NCI-H2171 (cell line): ENCODE measurements at places on chromosomes 6 and 20.

DNA sequence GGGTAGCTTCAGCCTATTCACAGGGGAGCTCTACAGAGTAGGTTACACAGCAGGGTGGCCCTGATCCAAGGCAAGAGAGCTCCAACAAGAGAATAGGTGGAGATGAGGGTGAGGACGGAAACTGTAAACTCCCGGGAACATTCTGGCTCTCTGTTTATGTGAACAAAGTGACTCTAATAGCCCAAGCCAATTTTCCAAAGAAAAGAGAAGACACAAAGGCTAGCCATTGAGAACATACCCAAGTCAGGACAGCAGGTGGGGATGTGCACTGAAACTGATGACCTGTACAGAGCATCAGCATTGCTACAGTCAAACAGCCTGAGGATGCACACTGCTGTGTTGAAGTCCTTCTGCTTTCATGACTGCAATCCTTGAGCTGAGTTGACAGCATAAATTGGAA, 136.0 kb upstream of the TOP1 start:
- no peak for DNase-seq

DNA sequence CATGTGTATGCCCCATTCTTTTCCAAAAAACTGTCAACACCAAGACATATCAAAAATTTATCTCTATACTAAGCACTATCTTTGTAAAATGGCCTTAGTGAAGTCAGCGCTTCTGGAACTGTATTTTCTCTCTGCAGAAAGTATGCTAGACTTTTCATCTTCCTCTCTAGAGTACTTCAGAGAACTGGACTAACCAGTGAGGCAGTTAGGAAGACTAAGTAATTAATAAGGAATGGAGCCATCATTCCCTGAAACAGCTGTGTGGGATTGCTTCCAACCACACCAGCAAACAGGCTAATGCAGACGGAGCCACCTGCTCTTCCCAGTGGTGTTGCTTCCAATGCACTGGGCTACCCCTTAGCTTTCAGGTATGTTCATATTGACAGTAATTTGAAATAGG, 169.1 kb upstream of the FUT9 start:
- no peak for DNase-seq

DNA sequence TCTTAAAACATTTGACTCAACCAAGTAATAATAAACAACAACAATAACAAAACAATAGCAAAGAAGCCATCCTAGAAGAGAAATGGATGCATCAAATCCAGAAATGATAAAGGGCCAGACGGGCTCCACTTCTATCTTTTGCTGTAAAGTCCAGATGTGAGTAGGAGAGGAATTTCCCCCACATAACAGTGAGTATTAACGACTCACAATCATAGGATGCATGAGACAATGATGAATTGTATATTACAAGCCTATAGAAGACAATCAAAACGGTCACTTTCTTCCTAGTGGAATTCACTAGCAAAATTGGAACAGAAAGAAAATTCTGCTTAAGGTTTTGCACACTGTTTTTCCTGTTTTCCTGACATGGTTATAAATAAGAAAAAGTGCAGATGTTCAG, 97.0 kb upstream of the PREP start:
- DNase-seq: no peak

- DNase-seq: no peak
Measured at GRCh38 chr6:167275436-167275835, 15.7 kb upstream of the UNC93A start.

DNA sequence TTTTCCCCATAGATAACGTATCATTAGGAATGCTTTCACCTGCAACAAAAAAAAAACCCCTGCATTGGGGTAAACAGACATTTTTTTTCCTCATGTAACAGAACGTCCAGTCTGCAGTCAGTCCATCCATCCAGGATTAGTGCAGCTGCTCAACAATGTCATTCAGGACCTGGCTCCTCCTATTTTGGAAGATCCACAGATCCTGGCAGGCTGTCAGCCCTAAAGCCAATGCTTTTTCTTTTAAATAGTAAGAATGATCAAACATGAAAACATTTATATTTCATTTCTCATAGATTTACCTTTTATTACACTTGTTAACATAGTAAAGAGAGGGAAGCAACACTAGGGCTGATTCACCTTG, 116.5 kb upstream of the CCDC28A start:
- no peak for DNase-seq

DNA sequence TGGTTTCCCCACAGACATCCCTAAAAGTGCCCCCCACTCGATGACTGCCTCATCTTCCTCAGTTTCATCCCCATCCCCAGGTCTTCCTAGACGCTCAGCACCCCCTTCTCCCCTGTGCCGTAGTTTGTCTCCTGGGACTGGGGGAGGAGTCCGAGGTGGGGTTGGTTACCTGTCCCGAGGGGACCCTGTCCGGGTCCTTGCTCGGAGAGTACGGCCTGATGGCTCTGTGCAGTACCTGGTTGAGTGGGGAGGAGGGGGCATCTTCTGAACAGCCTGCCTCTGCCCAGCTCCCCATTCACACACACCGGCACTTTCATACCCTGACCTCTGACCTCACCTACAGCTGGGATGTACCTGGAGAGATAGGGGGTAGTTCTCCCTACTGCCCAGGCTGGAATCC, 2.1 kb downstream of the CUTA start:
- no peak for DNase-seq

DNA sequence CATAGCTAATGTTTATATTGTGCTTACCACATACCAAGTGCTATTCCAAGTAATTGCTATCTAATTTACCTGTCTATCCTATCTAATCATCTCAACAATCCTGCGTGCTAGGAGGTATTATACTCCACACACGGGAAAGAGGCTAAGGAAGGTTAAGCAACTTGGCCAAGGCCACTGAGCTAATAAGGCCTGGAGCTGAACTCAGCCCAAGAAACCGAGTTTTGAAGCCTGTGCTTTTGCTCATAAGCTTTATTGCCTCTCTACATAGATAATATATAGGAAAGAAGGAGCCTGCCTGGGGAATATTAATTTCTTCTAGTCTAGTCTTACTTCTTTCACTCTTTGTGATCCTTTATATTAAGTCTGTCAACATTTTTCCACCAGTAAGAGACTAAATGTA, 67.8 kb upstream of the ADGRF4 start:
- no peak for DNase-seq

DNA sequence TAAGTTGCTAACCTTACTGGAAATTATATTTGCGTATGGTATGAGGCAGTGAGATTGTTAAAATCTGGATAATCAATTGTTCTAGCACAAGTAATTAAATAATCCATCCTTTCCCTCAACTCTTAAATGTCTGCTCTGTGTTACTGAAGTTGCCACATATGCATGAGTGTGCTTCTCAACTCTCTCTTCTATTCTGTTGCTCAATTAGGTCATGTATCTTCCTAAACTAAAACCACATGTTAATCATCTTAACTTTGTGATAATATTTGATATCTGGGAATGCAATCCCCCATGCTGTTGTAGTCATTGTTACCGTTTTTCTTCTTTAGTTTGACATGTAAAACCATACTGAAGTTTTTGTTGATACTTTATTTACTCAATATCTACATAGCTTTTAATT, 63.5 kb upstream of the STMND1 start:
- no peak for DNase-seq

DNA sequence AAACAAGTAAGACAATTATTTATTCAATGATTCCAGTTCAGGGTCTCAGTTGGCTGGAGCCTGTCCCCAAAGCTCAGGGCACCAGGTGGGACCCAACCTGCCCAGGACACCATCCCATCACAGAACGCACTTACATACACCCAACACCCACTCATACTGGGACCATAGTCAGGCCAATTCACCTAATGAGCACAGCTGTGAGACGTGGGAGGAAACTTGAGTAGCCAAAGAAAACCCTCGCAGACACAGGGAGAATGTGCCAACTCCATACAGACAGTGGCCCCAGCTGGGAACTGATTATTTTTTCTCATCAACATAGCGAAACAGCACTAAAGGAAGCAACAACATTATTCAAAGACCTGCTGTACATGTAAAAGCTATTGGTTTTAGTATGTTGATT, 58.6 kb upstream of the DOK5 start:
- peak; percentile 43 for DNase-seq

DNA sequence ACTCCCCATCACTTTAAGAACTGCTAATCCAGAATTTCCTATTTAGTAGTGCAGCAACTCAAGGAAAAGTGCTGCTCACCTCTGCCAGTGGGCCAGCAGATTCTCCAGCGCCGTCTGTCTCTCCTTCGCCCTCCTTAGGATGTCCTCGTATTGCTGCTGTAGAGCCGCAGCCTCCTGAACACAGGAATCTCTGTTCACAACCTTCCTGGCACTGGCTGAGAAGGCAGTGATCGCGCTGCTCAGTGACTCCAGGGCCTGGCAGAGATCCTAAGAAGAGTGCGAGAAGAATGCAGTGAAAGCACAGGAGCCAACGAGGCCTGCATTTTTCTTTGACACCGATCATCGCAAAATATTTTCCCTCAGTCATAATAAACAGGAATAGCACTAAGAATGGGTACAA, 209.0 kb downstream of the SYNE1 start:
- no peak for DNase-seq

GRCh38 chr20:44224637-44225036, 14.1 kb upstream of the OSER1 start:
- DNase-seq: no peak

DNA sequence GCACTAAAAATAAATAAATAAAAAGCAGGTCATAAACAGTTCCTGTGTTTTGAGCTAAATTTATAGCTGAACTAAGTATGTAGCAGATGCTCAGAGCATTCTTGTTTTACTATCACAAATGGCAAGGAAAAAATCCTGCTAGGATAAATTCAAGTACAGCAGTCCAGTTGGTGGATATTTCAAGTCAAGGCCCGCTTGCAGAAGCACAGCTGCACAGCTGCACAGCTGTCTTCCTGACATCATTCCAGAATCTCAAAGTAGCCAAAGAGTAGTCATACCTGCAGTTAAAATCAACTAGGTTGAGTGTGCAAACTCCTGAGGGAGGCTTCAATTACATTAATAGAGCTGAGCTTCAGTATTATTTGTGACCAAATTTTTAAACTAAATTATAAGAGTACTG, 297.7 kb upstream of the MANEA start:
- peak; percentile 41 for DNase-seq

DNA sequence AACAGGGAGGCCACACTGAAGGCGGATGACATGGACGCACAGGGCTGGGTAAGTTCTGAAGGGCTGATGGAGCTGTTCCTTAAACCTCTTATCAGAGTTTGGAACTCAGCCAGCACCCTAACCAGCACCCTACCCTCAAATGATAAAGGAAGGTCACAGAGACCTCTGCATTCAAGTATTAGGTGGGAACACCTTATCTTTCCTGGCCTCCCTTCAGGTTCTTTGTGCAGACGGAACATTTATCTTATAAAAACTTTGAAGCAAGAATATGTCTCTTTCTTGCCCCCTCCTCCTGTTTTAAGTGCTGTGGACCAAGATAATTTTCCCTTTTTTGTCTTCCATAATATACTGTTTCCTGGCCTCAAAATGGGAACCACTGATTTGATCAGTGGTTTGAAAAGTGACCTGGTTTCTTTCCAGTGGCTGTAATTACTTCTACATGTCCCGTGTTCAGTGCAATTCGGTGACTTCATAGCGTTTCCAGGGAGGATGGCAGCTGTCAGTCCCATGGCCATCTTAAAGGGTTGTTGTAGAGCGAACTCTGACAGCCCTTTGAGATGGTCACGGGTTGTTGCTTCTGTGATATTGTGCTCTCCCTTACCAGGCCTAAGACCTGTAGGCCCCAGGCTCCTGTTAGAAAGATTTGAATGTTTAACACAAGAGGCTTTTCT, 213.2 kb upstream of the MYLIP start:
- DNase-seq: no peak

- no peak for DNase-seq
Measured at GRCh38 chr20:51342510-51343236, 199.8 kb downstream of the NFATC2 start.

GRCh38 chr20:4791121-4791520, 69.4 kb downstream of the PRND start:
- no peak for DNase-seq

DNA sequence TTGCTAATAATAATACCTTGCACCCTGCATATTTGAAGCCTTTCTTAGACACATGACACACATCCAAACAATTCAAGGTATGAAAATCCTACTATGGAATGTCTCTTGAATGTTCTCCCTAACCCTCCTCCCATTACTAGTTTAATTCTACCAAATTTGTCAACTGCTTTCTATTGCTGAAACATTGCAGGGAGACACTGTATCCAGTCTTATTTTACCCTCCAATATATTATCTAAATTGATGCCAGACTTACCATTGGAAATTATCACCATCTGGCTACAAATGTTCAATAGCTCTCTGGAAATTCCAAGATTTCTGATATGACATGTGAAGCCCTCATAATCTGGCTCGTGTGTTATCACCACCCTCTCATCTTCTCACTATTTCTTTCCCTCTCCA, 1027.3 kb upstream of the CITED2 start:
- no peak for DNase-seq

- no peak for DNase-seq
Measured at GRCh38 chr20:10125757-10126156, 91.0 kb downstream of the ANKEF1 start.

DNA sequence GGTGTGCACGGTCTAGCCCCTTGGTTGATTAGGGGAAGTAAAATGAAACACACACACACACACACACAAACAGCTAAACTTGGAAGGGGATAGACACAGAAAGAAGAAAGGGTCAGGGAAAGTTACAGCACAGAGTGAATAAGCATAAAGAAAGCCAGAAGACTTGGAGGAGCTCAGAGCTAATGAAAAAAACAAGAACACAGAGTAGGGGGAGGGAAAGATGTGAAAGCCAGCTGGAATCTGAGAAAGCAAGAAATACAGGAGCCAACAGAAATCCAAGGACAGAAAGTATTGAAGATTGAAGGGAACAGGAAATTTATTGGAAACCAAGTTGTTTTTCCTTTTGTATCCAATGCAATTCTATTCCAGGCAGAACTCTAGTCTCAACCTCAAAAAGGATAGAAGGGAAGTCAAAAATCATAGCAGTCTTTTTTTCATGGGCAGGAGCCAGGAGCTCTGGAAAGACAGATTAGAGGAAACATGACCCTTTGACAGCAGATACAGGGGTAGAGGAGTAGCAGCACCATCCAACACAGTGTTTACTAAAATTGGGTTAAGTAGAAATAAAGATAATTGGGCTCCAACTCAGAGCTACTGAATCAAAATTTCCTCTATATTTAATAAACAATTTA, 10.1 kb downstream of the HMGCLL1 start:
- DNase-seq: no peak

GRCh38 chr20:35704514-35705261, 5.5 kb downstream of the ROMO1 start:
- DNase-seq: no peak

DNA sequence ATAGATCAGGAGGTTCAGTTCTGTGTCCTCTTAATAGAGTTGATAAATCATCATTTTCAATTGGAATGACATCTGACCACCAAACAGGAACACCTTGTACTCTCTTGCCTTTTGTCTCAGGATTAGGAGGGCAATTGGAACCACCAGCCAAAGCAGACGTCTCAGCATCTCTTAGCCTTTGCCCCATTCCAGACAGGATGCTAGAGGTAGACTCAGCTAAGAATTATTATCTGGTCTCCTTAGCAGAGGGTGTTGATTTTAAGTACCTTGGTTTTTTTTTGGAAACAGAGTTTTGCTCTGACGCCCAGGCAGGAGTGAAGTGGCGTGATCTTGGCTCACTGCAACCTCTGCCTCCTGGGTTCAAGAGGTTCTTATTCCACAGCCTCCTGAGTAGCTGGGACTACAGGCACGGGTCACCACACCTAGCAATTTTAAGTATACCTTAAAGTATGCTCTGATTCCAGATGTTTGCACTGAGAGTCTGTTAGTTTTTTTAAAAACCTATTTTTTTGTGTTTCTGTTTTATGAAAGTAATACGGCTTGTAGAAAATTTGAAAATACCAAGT, 28.0 kb upstream of the ELOVL5 start:
- DNase-seq: no peak
